Tracheal epithelial cell (primary cell): ENCODE measurements at places on chromosomes 1 and 21. TPM values are rescaled to one million over a fixed set of nuclear protein-coding genes. Genes with fewer than 3 reads are reported as not detected.

HSPB7 gene
- total RNA-seq, result not detected in 2 replicates

EFNA3 gene
- total RNA-seq, result 9.9 and 12.6 TPM in 2 replicates

TMPRSS2 gene
- total RNA-seq, result 1.1 and 5.1 TPM in 2 replicates

SPRR1B gene
- total RNA-seq, result 14.7 and 15.3 TPM in 2 replicates

OR2C3 gene
- total RNA-seq, result not detected in 2 replicates

GPR25 gene
- not detected in 2 replicates for total RNA-seq

ZNF648 gene
- under 0.01 TPM in 1 of 2 replicates, not detected in the other for total RNA-seq

CACNA1E gene
- not detected in 2 replicates for total RNA-seq

KLHDC8A gene
- 0.24 TPM in 1 of 2 replicates, not detected in the other for total RNA-seq

RNF186 gene
- under 0.01 TPM in 1 of 2 replicates, not detected in the other for total RNA-seq

PCBP3 gene
- total RNA-seq, result 0.43 and 0.48 TPM in 2 replicates

PBX1 gene
- 3.1 and 6.6 TPM in 2 replicates for total RNA-seq

XCL1 gene
- not detected in 2 replicates for total RNA-seq
